ENCODE measurements at places on chromosomes 16 and 17.

GRCh38 chr16:1469693-1470201 is 5.1 kb downstream of the CLCN7 start:
- no peak for DNase-seq

GRCh38 chr17:2954898-2955445 is 108.4 kb downstream of the OR1D5 start:
- no peak for DNase-seq

GRCh38 chr17:48663134-48663924 is 37.2 kb upstream of the HOXB9 start:
- no peak for DNase-seq

DNA sequence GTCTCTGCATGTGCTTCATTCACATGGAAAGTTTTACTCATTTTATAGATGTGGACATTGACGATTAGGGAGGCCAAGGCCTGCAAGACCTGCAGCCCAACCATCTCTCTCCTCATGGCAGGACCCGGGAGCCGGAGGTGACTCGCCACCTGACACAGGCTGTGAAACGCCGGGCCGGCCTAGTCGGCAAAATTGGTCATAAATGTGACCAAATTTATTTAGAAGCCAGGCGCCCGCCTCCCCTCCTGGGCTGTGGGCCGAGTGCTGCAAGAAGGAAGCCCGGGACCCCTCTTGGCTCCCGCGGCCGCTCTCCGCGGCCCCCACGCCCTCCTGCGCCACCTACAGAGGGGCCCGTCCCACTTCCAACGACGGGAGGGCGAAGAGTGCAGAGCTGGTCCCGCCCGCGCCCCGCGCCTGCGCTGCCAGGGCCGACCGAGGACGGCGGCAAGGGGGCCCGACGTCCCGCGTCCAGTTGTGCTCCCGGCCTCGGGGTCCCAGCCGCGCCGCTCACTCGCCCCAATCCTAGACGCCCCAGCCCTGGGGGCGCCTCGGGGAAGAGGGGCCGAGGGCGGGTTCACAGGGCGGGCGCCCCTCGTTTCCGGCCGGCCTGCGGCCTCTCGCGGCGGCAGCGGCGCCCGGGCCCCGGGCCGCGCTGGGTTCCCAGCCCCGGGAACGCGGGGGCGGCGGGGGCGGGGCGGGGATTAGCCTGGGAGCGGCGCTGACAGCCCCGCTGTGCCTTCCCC is 47.5 kb downstream of the WNT3 start:
- no peak for DNase-seq

DNA sequence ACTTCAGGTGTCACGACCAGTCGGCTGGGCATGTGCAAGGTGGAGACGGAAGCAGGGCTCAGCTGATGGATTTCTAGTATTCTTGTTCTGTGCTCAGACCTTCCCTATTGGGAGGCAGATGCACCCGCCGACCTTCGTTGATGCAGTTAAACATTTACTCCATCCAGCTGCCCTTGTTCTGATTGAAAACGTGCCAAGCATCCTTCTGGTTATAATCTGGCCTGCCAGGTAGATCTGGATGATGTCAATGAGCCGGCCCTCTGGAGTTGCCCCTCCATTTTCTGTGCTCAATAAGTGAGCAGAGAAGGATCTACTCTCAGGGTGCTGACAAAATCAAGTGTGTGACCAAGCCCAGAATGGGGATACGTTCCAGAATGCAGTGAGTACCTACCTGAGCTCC is 38.3 kb downstream of the CCDC182 start:
- DNase-seq: no peak

DNA sequence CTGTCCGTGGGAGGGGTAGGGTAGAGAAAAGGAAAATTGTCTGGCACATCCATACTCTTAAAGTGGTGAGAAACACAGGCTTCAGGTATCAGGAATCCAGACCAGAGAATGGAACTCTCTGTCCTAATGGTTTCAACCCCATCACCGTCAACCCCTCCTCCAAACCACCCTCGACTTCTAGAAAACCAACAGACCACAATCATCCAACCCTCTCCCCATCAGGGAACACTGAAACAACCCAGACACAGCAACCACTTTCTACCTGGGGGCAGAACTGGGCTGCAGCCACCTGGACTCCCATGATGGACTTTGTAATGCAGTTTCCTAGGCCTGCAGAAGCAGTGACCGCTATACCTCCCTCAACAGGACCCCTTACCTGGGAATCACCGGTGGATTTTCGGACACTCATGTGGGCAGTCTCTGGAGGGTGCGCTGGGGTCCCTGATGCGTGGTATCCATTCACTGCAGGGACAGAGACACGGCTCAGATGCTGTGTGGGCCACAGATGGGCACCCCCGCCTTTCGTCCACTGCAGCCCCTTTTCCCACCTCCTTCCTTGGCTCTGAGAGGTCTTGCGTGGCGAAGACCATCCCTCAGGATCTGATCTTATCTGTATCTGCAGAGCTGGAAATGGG is 64.3 kb upstream of the RCVRN start:
- no peak for DNase-seq

DNA sequence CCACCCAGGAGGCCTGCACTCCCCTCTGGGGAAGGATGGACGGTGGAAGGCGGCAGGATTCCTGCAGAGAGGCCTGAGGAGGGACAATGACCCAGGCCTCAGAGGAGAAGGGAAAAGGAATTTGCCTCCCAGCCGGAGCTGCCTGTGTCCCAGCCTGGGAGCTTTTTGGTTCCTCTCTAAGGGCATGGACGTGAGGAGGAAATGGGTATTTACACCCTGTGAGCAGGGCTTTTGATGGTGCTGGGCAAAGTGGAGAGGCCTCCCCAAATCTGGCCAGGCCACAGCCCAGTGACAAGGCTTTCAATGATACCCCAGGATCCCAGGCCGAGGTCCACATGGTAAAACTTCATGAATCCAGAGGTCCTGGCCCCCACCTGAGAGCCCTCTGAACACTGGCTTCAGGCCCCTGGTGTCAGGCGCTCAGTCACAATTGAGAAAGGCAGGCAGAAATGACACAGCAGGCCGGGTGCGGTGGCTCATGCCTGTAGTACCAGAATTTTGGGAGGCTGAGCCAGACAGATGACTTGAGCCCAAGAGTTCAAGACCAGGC is 56.0 kb upstream of the DOC2B start:
- no peak for DNase-seq

DNA sequence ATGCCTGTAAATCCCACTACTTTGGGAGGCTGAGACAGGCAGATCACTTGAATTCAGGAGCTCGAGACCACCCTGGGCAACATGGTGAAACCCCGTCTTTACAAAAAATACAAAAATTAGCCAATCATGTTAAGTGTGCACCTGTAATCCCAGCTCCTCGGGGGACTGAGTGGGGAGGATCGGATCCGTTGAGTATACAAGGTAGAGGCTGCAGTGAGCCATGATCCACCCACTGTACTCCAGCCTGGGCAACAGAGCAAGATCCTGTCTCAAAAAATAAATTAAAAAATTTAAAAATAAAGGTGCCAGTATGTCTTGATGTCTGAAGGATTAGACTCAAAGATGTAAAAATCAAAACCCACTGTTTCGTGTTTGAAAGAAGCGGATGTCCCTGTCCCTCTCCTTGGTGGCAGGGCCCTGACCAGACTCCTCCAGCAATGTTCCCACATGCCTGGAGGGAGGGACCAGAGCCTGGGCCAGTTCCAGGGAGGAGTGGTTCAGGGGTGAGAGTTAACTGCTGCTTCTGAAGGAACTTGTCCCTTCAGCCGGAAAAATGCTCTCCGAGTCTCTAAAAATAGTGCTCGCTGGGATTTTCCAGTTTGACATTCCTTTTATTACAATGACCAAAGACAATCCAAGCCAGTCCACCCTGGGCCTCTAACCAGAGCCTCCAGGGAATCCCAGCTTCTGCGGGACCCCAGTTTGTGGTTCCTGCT is 9.4 kb upstream of the CMTM4 start:
- DNase-seq: no peak

DNA sequence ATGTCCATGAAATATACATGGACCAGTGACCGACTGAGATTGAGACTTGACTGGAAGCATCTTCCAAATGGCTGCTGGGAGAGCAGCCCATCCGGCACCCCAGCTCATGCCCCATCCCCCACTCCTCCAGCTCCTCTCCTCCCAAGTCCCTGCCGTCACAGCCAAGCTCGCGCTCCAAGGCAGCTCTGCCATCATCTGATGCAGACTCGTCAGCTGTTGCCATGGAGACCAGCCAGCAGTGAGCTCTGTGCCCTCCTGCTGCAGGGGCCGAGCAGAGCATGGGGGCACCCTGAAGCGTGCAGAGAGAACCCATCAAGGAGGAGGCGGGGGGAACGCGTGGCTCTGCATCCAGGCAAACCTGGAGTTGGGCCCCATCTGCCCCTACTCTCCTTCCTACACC is 74.5 kb upstream of the TNRC6C start:
- no peak for DNase-seq

Measured in stimulated activated CD4-positive, alpha-beta T cell treated with anti-CD3 and anti-CD28 coated beads, TNF-alpha, amount 100 ng/mL, for 24 hours (primary cell).